ENCODE measurements at places on chromosomes 2 and 18.

DNA sequence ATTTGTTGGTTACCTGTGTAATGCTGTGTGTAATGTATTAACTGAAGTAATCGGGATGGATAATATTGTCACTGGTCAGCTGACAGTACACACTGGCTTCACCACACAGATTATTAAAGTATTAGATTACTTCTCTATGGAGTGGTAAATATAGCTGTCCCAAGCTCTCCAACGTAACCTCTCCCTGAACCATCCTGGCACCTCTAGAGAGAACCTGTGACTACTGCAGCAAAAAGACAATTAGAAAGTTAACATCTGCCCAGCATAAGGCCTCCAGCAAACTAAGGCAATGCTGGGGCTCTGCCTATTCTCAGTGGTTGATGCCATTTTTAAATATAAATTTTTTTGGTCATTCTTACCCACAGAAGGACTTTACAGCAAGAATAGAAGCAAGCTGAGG is 351.3 kb downstream of the GPD2 start:
- no peak overlapping the region for H3K4me3 ChIP-seq
- H3K27ac ChIP-seq: no peak overlapping the region
- DNase-seq: no peak
- no peaks in the 10 kb centered on the region for H3K27me3 ChIP-seq
- H3K4me1 ChIP-seq: no peaks in the 10 kb centered on the region
- H3K36me3 ChIP-seq: no peaks in the 10 kb centered on the region

GRCh38 chr2:226904592-226904991 is 68.7 kb downstream of the RHBDD1 start:
- H3K27ac ChIP-seq: no peak overlapping the region
- no peaks in the 10 kb centered on the region for H3K27me3 ChIP-seq
- H3K4me1 ChIP-seq: peaks cover 26% of the 10 kb centered on the region
- no peak for DNase-seq
- peaks cover 4% of the 10 kb centered on the region for H3K36me3 ChIP-seq

DNA sequence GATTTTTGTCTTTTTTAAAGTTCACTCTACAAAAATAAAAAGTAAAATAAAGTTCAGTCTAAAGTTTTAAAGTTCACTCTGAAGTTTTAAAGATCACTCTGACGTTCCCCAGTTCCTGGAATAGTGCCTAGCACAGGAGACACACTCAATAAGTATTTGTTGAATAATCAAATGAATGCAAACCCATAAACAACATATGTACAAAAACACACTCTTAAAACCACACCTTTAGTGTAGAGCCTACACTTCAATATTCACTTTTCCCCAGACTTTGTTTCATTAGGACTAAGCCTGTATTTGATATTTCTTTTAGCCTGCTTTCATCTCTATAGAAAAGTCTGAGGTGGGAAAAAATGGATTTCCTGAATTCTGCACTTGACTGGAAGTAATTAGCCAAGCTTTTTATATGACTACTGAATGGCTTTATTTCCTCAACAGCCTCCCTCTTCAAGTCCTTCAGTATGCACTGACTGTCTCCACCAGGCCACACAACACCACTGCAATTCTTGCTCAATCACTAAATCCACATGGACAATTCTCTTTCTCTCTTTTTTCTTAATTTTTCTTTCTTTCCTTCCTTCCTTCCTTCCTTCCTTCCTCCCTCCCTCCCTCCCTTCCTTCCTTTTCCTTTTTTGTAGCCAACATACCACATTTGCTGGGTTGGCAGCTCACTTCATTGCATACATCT is 104.6 kb downstream of the SS18 start:
- no peak for DNase-seq
- H3K27me3 ChIP-seq: no peaks in the 10 kb centered on the region
- H3K27ac ChIP-seq: no peak overlapping the region
- no peak overlapping the region for H3K4me3 ChIP-seq
- no peaks in the 10 kb centered on the region for H3K4me1 ChIP-seq

- H3K27ac ChIP-seq: peak overlapping the region; percentile 33
- DNase-seq: no peak
- H3K4me3 ChIP-seq: no peak overlapping the region
- H3K27me3 ChIP-seq: no peaks in the 10 kb centered on the region
- H3K36me3 ChIP-seq: no peaks in the 10 kb centered on the region
- no peaks in the 10 kb centered on the region for H3K4me1 ChIP-seq
These were observed 72.5 kb upstream of the SERPINE2 start for GRCh38 chr2:224111576-224111975.

DNA sequence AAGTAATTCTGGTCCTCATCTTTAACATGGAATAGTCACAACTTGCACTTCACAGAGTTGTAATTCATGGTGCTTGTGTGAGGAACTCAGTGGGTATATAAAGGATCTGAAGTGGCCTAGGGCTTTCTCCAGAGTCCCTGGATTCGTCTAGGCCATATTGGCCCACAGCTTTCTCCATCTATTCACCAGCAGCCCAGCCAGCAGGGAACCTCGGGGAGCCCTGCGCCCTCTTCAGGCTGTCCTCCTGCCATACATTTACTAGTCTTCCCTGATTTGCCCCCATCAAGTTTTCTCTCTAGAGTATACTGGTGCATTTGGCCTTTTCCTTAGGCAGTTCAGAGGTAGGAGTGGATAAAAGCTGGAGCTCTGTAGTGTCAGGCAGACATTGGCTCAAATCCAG is 278.3 kb downstream of the MYCN start:
- H3K27me3 ChIP-seq: no peaks in the 10 kb centered on the region
- H3K4me1 ChIP-seq: no peaks in the 10 kb centered on the region
- H3K27ac ChIP-seq: no peak overlapping the region
- H3K36me3 ChIP-seq: no peaks in the 10 kb centered on the region

- peak overlapping the region; percentile 73 for H3K27ac ChIP-seq
- H3K4me3 ChIP-seq: no peak overlapping the region
- H3K27me3 ChIP-seq: no peaks in the 10 kb centered on the region
- peaks cover 82% of the 10 kb centered on the region for H3K36me3 ChIP-seq
These were observed 59.5 kb downstream of the PUM2 start for GRCh38 chr2:20291106-20291564.

GRCh38 chr2:104932243-104932642 is 78.3 kb downstream of the POU3F3 start:
- H3K36me3 ChIP-seq: no peaks in the 10 kb centered on the region
- DNase-seq: no peak
- H3K4me1 ChIP-seq: no peaks in the 10 kb centered on the region

DNA sequence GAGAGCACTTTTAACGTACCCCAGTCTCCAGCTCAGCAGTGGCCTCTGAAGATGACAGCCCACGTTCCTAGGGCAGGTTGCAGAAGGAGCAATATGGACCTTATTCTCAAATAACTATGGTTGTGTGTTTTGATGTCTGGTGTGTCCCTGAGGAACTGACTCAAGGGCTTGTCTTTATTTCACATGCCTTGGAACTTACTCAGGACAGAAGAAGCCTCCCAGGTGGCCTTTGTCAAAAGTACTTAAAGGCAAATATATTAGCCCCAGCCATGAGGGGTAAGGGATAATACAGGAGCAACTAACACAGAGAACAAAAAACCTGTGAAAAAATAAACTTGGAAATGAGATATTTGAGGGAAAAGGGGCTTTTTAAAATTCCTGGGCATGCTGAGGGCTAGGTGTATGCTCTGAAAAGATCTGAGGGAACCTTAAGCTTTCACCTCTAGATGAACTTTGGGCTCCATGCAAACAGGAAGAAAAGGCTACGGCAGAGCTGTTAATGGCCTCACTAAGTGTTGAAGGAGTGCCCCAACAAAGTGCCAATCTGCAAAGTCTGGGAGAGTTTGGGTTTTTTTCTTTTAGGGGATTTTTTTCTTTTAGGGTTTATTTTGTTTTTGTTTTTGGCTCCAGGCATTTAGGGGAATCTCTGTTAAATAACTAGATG is 40.3 kb downstream of the SRBD1 start:
- DNase-seq: no peak
- H3K27ac ChIP-seq: peak overlapping the region; percentile 91
- H3K27me3 ChIP-seq: no peaks in the 10 kb centered on the region
- peaks cover 36% of the 10 kb centered on the region for H3K36me3 ChIP-seq

DNA sequence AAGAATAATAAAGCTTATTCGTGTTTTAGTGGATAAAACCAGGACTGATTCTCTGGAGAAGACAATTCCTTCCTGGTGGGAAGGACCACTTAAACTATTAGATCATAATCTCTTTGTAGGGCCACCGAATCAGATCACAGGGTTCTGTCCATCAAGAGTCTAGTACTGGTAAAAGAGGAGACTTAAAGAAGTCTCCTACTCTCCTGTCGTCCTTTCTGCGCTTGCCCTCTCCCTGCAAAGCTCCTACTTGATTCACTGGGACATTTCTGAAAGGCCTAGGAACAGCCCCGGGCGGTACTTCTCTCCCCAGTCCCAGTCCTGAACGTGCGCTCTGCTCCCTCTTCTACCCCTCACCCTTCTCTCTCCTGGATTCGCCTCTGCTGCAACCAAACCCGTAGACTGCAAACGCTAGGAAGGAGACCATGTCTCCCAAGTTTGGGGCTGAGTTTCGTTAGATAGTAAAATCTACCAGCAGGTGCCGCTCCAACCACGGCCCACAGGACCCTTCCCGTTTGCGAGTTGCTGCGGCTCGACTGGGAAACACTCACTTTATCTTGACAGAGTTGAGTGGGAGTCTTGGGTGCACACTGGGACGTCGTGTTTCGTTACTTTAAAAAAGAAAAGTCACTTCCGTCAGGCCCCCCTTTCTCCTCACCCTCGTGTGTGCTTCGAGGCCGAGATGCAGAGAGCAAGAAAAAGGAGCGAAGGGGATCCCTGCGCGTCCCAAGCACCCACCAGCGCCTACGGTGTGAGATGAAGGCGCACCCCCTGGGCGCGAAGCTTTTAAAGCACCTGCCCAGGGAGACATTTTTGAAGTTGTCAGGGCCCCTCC is 923 bp downstream of the FIGLA start:
- no peaks in the 10 kb centered on the region for H3K4me1 ChIP-seq
- no peak overlapping the region for H3K4me3 ChIP-seq

Data from RWPE2 (cell line).